ENCODE measurements at places on chromosomes 16 and 17.

GRCh38 chr17:44097110-44097958 lies 26.1 kb downstream of the HDAC5 start:
- peak; percentile 67 for DNase-seq

GRCh38 chr16:12455287-12455798 lies 348.3 kb downstream of the CPPED1 start:
- peak; percentile 81 for DNase-seq

GRCh38 chr17:58269557-58270291 lies 11.0 kb downstream of the MPO start:
- DNase-seq, result no peak

- no peak for DNase-seq
These were observed 92.3 kb downstream of the SPAG9 start for GRCh38 chr17:51028176-51028863.

DNA sequence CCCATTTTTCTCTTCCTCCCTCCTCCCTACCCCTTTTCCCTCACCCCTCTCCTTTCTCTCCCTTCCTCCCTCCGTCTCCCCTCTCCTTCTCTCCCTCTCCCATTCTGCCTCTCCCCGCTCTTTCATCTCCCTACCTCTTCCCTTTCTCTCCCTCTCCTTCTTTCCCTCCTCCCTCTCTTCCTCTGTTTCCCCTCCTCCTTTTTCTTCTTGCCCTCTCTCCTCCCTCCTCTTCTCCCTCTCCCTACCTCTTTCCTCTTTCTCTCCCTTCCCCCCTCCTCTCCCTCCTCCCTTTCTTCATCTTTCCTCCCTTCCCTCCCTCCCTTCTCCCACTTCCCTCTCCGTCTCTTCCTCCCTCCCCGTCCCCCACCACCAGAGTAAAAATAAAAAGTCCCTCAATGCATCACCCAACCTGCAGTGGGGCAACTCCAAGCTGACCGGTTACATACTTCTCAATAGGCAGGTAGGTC lies 10.4 kb downstream of the CHD9NB start:
- no peak for DNase-seq

GRCh38 chr16:88866151-88866920 lies at the start of gene PABPN1L:
PABPN1L (minus strand) TSS chr16:88866660; CDS start chr16:88866606, 54 bp downstream.
- no peak for DNase-seq

- DNase-seq, result peak; percentile 91
These were observed 14.7 kb upstream of the BCAR1 start for GRCh38 chr16:75265911-75266701.

- DNase-seq, result no peak
These were observed 99.7 kb downstream of the CYTH1 start for GRCh38 chr17:78682363-78682762.

GRCh38 chr17:10648956-10649355 lies 8.2 kb downstream of the MYH3 start:
- DNase-seq, result no peak

DNA sequence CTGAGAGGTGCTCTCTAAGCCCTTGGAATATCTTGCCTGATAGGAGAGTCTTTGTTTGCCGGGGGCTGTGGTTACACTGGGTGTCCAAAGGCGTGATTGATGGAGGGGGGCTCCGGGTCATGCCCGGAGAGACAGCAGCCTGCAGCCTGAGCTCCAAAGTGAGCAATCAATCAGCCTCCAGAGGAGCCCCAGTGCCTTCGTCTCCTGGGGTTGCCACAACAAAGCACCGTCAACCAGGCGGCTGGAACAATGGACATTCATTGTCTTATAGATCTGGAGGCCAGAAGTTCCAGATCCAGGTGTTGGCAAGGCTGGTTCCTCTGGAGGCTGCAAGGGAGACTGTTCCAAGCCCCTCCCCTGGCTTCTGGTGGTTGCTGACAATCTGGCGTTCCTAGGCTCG lies 24.0 kb upstream of the GINS2 start:
- DNase-seq, result no peak

- DNase-seq, result peak; percentile 72
These were observed 858 bp upstream of the TELO2 start for GRCh38 chr16:1492082-1492922.
